ENCODE measurements at places on chromosomes 7 and 10. TPM values are rescaled to one million over a fixed set of nuclear protein-coding genes. Genes with fewer than 3 reads are reported as not detected.

- H3K4me3 ChIP-seq, result no peak overlapping the region
- H3K4me1 ChIP-seq, result no peaks in the 10 kb centered on the region
- no peaks in the 10 kb centered on the region for H3K27me3 ChIP-seq
- H3K27ac ChIP-seq, result no peak overlapping the region
- H3K36me3 ChIP-seq, result no peaks in the 10 kb centered on the region
- no peak for DNase-seq
Observed at GRCh38 chr7:158329686-158330085, 257.9 kb downstream of the PTPRN2 start.

DNA sequence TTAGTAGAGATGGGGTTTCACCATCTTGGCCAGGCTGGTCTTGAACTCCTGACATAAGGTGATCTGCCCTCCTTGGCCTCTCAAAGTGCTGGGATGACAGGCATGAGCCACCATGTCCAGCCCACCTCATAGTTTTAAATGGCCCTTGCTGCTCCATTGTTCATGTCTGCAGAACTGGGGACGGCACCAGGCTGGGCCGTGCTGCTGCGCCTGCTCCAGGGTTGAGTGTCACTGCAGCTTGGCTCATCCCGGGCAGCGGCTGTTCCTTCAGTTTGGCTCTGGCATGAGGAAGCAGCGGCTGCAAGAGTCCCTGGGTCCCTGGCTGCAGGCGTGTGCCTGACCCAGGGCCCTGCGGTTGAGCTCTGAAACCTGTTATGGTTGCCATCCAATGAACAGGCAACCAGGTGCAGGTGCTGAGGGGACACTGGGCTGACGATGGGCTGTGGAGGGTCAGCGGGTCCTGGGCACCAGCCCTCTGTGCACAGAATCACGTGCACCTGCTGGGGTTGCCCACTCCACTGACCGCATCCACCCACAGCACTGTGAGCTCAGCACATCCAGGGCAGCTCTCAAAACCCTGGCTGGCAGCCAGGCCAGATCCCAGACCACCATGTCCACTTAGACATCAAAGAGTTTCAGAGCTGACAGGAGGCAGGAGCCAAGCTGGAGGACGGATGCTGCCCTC lies 70.2 kb upstream of the PPP2R2D start:
- H3K4me1 ChIP-seq, result peaks cover 11% of the 10 kb centered on the region
- H3K36me3 ChIP-seq, result no peaks in the 10 kb centered on the region
- H3K27ac ChIP-seq, result no peak overlapping the region
- H3K27me3 ChIP-seq, result no peaks in the 10 kb centered on the region

DNA sequence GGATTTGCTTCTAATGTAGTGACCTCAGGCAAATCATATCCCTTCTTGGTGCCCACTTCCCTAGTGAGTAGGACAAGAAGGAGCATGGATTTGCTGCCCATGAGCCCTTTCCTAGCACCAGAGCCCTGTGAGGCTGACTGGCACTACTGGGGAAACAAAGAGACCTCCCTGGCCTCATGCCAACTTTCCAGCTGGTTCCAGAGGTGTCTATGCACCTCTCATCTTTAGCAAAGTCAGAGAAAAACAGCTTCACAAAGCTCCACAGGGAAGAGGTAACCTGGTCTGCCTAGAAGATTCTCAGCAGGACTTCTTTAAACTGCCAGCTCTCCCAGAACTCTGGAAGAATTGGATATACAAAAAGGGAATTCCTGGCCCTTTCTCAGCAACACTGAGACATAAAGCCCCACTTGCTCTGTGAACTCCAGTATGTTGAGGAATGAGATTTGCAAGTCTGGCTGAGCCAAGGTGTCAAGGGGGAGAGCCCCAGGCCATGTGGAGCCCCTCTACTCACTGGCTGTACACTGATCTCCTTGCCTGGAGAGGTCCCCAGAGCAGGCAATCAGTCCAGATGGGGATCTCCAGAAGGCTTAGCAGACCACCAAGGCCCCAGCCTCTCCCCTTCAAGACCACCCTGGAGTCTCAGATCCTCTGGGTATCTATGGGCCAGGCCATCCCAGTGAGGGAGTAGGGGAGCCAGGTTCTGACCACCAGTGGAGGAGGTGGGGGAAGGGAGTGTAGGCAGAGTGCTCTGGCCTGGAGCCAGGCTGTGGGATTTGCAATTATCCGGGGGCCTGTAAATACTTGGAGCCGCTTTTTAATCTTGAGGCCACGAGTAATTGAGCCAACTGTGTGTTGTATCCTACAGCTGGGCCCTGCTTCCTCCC lies 24.4 kb upstream of the RBM20 start:
- no peaks in the 10 kb centered on the region for H3K4me1 ChIP-seq
- H3K27me3 ChIP-seq, result no peaks in the 10 kb centered on the region
- H3K27ac ChIP-seq, result no peak overlapping the region
- no peak for DNase-seq

- H3K4me3 ChIP-seq, result no peak overlapping the region
- no peak for DNase-seq
- H3K27me3 ChIP-seq, result no peaks in the 10 kb centered on the region
Observed at GRCh38 chr10:74310652-74311257, 159.7 kb downstream of the ADK start.

- H3K4me3 ChIP-seq, result no peak overlapping the region
- no peak for DNase-seq
- H3K27ac ChIP-seq, result no peak overlapping the region
- peaks cover 13% of the 10 kb centered on the region for H3K4me1 ChIP-seq
- peaks cover 3% of the 10 kb centered on the region for H3K36me3 ChIP-seq
Observed at GRCh38 chr10:102429468-102429867, 2.9 kb downstream of the CUEDC2 start.

DNA sequence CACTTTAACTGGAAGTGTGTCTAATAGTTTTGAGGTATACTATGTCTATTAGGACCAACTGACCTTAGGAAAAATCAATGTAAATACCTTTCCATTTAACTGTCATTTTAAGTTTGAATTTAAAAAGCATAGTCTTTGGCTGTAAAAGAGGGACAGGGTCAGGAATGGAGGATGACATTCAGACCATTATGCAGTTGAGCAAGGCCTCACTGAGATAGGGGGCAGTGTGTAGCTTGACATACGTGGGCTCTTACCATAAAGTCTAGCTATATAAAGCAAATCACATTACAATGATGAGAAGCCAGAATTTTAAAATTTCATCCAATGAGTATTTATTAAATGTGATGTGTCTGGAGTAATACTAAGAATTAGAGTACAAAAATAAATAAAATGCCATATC lies 17.9 kb downstream of the PALS2 start:
- no peak overlapping the region for H3K27ac ChIP-seq
- H3K4me1 ChIP-seq, result peaks cover 10% of the 10 kb centered on the region
- no peaks in the 10 kb centered on the region for H3K36me3 ChIP-seq
- no peaks in the 10 kb centered on the region for H3K27me3 ChIP-seq
- no peak for DNase-seq
- H3K4me3 ChIP-seq, result no peak overlapping the region

DNA sequence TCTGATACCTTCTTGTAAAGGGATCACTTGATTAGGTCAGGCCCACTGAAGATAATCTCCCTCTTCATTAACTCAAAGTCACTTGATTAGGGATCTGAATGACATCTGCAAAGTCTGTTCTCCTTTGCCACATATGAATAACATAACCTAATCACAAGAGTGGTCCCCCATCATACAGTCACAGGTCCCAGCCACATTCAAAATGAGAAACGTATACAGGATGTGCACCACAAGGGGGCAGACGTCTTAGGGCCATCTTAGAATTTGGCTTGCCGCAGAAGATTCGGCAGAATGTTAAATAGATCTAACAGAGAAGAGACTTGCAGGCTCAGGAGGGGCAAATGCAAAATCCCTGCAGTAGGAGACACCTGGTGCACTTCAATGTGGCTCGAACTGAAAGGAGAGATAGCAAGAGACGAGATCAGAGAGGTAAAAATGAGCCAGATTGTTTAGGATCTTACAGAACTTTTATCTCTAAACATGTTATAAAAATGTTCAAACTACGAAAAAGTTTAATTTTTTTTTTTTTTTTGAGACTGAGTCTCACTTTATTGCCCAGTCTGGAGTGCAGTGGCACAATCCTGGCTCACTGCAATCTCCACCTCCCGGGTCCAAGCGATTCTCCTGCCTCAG lies 10.4 kb upstream of the SMC3 start:
- no peak overlapping the region for H3K4me3 ChIP-seq
- no peak overlapping the region for H3K27ac ChIP-seq
- no peaks in the 10 kb centered on the region for H3K4me1 ChIP-seq
- no peak for DNase-seq
- no peaks in the 10 kb centered on the region for H3K36me3 ChIP-seq
- no peaks in the 10 kb centered on the region for H3K27me3 ChIP-seq

GRCh38 chr10:3784510-3785250 lies at the start of gene KLF6:
TSS of gene KLF6 (minus strand) at chr10:3785209. CDS start at chr10:3785014, 195 bp downstream.
- no peak for DNase-seq
- H3K4me3 ChIP-seq, result peak within 1 kb of the TSS; percentile 84
- no peaks in the 10 kb centered on the region for H3K27me3 ChIP-seq
- peaks cover 4% of the 10 kb centered on the region for H3K4me1 ChIP-seq
- H3K27ac ChIP-seq, result peak within 1 kb of the TSS; percentile 100
- H3K36me3 ChIP-seq, result peaks cover 21% of the 10 kb centered on the region

GRCh38 chr7:105006367-105007136 lies 7.5 kb upstream of the KMT2E start:
- no peaks in the 10 kb centered on the region for H3K27me3 ChIP-seq
- peaks cover 31% of the 10 kb centered on the region for H3K4me1 ChIP-seq
- no peak overlapping the region for H3K27ac ChIP-seq
- H3K36me3 ChIP-seq, result no peaks in the 10 kb centered on the region
- no peak for DNase-seq

- H3K36me3 ChIP-seq, result no peaks in the 10 kb centered on the region
- DNase-seq, result no peak
- H3K4me3 ChIP-seq, result no peak overlapping the region
- H3K4me1 ChIP-seq, result no peaks in the 10 kb centered on the region
Observed at GRCh38 chr7:26318921-26319320, 27.3 kb downstream of the SNX10 start.

GRCh38 chr10:28177944-28178637 lies 124.8 kb downstream of the MPP7 start:
- H3K27ac ChIP-seq, result peak overlapping the region; percentile 69
- peaks cover 18% of the 10 kb centered on the region for H3K4me1 ChIP-seq
- DNase-seq, result no peak
- no peak overlapping the region for H3K4me3 ChIP-seq
- no peaks in the 10 kb centered on the region for H3K36me3 ChIP-seq

- H3K27me3 ChIP-seq, result no peaks in the 10 kb centered on the region
- no peak overlapping the region for H3K4me3 ChIP-seq
- no peak overlapping the region for H3K27ac ChIP-seq
- peaks cover 19% of the 10 kb centered on the region for H3K4me1 ChIP-seq
Observed at GRCh38 chr10:118730756-118731456, 23.9 kb downstream of the CACUL1 start.

GRCh38 chr10:1328981-1329614 lies 272.9 kb downstream of the WDR37 start:
- H3K36me3 ChIP-seq, result no peaks in the 10 kb centered on the region
- no peaks in the 10 kb centered on the region for H3K4me1 ChIP-seq
- no peaks in the 10 kb centered on the region for H3K27me3 ChIP-seq
- no peak overlapping the region for H3K27ac ChIP-seq
- no peak for DNase-seq
- H3K4me3 ChIP-seq, result no peak overlapping the region

DNA sequence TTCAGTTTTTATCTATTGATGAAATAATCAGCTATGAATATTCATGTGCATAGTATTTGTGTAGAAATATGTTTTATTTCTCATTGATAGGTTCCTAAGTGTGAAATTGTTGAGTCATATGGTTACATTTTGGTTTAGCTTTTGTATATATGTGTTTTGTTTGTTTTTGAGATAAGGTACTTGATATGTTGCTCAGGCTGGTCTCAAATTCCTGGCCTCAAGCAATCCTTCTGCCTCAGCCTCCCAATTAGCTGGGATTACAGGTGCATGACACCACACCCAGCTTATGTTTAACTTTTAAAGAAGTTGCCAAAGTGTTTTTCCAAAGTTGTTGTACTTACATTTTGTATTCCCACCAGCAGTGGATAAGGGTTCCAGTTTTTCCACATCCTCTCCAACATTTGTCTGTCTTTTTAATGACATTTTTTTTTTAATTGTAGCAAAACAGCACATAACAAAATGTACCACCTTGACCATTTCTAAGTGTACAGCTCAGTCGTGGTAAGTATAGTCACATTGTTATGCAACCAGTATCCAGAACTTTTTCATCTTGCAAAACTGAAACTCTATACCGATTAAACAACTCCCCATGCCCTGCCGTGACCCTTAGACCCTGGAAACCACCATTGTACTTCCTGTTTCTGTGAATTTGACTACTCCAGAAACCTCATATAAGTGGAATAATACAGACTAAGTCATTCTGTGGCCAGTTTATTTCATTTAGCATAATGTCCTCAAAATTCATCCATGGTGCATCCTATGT lies 12.6 kb upstream of the UBE2D1 start:
- H3K27me3 ChIP-seq, result no peaks in the 10 kb centered on the region
- H3K4me1 ChIP-seq, result no peaks in the 10 kb centered on the region
- no peak overlapping the region for H3K27ac ChIP-seq
- DNase-seq, result no peak

DNA sequence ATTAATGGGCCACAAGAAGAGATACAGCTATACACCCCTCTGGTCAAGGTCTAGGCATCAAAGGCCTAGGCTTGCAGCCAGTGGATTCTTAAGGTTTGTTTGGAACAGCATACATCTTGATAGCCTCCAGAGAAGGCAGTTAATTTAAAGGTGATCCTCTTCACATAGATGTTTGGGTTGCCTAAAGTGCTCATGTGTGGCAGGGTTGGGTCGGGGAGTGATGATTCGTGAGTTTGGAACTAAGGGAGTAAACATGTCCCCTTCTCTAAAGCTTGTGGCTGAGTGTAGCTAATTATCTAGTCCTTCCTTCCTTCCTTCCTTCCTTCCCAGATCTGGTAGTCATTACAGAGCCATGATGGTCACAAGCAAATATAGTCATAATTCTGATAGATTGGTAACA lies 12.4 kb downstream of the PCLO start:
- H3K27ac ChIP-seq, result no peak overlapping the region
- H3K4me3 ChIP-seq, result no peak overlapping the region
- no peaks in the 10 kb centered on the region for H3K27me3 ChIP-seq
- H3K4me1 ChIP-seq, result no peaks in the 10 kb centered on the region

DNA sequence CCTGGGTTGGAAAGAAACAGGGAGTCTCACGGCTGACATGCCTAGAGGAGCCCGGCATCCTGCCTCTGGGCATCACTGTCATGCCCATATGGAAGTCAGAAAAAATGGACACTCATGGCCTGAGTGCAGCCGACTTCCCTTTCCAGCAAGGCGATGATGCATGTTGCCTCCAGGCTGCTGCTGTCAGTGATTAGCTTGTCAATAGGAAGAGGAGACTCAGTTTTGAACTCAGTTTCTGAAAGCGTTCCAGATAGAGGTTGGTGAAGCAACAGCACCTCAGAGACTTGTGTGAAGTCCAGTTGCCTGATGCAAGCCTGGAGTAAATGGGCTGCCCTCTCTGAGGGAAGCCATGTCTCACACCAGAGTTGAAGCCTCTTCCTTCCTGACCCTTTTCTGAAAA lies 148.4 kb downstream of the TPST1 start:
- no peak overlapping the region for H3K27ac ChIP-seq
- H3K36me3 ChIP-seq, result no peaks in the 10 kb centered on the region
- no peak for DNase-seq
- H3K4me1 ChIP-seq, result no peaks in the 10 kb centered on the region

GRCh38 chr7:155858521-155859061 lies 46.3 kb upstream of the SHH start:
- H3K4me1 ChIP-seq, result peaks cover 13% of the 10 kb centered on the region
- no peak for DNase-seq
- no peak overlapping the region for H3K4me3 ChIP-seq
- H3K36me3 ChIP-seq, result no peaks in the 10 kb centered on the region
- no peaks in the 10 kb centered on the region for H3K27me3 ChIP-seq

The TNS3 gene
- total RNA-seq, result 27.8 TPM

The CFAP70 gene
- 0.98 TPM for total RNA-seq

The SGMS1 gene
- 31.9 TPM for total RNA-seq

The CAMK1D gene
- total RNA-seq, result 10.1 TPM

The C10orf105 gene
- total RNA-seq, result not detected

The TDRD1 gene
- total RNA-seq, result 0.09 TPM

The SFXN2 gene
- 18.1 TPM for total RNA-seq

The TFEC gene
- total RNA-seq, result 3.1 TPM

The LMOD2 gene
- total RNA-seq, result not detected

The BNIP3 gene
- 36.8 TPM for total RNA-seq
